ENCODE measurements at places on chromosomes 11 and 22.

- DNase-seq, result no peak
Observed at GRCh38 chr11:18608376-18608775, 8.8 kb downstream of the MISFA start.

DNA sequence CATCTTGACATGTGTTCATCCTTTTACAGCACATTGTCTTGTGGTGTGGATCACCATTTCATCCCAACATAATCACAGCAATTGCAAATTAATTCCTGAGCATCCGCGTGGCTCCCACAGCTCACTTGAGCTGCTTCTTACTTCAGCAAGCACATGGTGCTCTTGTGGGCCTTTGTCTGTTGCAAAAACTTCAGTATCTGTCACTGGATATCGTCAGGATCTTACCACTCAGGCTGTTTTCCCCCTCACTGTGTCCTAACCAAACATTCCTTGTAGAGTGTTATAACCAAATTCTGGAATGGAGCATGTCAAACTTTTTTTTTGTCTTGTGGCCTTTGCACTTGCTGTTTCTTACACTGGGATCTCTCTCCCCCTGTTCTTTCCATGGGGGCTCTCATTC, 683.1 kb upstream of the ARHGAP42 start:
- no peak for DNase-seq

DNA sequence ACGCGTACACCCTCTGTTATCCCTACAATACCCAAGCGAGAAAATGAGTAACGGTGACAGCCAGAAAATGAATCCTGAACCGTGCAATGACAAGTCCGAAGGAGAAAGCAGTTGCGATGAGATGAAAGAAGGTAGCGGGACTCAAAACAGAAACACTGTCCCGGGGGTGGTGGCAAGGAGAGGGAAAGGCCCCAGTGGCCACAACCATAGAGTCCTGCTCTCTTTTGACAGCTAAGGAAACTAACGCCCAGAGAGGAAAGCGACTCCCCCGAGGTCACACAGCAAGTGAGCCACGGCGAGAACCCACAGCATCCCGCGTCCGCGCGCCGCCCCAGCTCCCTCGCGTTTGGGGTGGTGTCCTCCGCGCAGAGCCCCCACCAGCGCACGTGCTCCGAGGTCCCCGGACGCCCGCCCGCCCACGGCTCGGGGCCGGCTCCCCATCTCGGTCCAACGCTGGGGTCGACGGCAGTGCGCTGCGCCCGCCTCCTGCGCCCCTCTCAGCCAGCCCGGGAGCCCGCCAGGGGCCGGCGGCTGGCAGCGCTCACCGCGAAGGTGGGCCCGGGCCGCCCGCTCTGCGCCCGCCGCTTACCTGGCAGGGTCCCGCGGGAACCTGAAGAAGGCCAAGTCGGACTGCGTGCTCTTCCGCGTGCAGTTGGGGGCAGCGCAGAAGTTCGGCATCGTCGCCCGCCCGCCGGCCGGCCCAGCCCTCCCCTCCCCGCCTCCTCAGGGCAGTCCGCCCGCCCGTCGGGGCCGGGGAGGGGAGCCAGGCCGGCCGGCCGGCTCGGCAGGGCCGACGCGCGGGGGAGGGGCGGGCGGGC, 564 bp downstream of the THAP12 start:
- DNase-seq, result no peak

- DNase-seq, result no peak
Observed at GRCh38 chr11:124938206-124938765, 2.4 kb upstream of the HEPACAM start.

GRCh38 chr22:35419756-35420155, 19.8 kb downstream of the MCM5 start:
- DNase-seq, result no peak

- DNase-seq, result no peak
Observed at GRCh38 chr11:126702987-126703386, 297.6 kb downstream of the KIRREL3 start.

GRCh38 chr11:283405-284104, 5.3 kb downstream of the NLRP6 start:
- DNase-seq, result no peak

GRCh38 chr11:108775324-108775723, 110.5 kb downstream of the DDX10 start:
- DNase-seq, result no peak

DNA sequence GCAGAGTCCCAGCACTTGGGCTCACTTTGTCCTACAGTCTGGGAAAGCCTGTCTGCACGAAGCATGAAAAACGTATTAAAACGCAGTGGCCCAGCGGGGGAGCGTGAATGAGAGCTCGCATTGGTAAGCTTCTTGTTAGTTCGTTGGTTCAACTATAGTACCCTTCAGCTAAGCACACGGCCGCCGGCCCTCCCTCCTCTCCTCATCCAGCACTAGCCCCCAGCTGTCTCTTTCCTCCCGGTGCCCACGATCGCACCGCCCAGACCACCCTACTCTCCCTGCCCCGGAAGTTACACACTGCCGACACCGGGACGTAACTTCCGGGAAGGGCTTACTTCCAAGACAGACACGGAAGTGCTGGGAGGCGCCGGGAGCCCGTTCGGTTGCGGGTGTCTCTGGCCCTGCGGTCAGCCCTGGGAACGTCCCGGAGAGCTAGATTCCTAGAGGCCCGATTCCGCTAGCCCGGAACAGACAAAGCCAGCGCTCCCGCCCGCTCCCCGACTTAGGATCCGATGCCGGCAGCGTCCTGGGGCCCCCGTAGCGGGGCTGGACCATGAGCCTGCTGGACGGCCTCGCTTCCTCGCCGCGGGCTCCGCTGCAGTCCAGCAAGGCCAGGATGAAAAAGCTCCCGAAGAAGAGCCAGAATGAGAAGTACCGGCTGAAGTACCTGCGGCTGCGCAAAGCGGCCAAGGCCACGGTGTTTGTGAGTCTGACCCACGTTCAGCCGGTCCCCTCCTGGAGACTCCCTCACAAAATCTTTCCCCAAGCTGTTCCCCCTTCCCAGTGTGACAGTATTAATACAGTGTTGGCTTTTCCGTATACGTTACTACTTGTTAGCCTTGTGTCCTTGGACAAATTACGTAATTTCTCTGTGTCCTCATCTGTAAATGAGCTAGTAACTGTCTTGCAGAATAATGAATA, at the start of gene TBRG1:
Gene TBRG1, plus strand, starts transcription at position 334 of the 921 bp plus-strand sequence. Its CDS starts 220 bp downstream, at position 554.
- DNase-seq, result peak; percentile 71

- no peak for DNase-seq
Observed at GRCh38 chr11:17129003-17129402, 51.5 kb upstream of the RPS13 start.

DNA sequence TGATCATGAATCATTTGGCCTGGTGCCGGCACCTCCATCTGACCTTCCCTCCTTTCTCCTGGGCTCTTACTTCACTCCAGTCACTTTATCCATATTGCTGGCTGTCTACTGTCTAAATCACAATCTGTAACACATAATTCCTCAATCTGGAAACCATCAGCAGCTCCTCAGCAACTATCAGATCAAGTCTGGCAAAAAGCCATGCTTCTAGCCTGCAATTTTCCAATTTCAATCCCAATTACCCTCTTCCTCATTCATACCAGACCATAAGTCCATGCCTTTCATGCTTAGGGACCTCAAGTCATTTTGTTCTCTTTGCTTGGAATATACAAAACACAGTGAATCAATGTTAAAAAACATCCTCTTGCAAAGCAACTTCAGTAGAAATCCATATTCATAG, 882.8 kb upstream of the ANO3 start:
- DNase-seq, result no peak

DNA sequence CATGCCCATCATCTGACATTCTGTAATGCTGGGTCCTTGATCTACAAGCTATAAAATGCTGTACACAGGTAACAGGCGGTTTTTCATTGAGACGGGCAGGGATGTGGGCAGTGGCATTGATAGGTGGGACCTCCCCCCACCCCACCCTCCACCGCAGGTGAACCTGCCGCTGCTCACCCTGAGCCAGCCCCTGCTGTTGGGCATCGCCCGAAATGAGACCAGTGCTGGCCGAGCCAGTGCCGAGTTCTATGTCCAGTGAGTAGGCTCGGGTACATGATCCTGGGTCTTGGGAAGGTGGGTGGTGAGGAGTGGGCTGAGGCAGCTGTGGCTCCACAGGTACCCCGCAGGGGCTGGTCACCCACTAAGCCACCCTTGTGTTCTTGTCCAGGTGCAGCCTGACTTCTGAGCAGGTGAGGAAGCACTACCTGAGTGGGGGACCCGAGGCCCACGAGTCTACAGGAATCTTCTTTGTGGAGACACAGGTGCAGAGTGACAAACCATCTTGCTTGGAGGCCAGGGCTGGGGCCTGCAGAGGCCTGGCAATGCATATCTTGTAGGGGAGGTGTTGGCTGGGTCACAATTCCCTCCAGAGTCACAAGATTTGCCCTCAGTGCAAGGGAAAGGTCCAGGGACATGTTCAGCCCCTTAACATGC, 1.1 kb upstream of the DNAJC4 start:
- DNase-seq, result no peak

DNA sequence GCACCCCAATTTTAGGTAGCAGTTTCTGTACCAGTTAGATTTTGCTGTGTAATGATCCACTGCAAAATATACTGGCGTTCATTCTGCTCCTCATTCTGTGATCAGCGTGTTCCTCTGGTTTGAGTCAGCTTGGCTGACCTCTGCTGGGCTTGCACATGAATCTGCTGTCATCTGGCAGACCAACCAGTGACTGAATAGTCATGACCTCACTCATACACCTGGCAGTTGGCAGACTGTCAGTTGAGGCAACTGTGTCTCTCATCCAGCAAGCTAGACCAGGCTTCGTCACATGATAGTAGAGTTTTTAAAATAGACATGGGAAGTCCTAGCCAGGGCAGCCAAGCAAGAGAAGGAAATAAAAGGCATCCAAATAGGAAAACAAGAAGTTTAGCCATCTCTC, 316.3 kb upstream of the LARGE1 start:
- no peak for DNase-seq

GRCh38 chr11:111524056-111524455, 9.5 kb downstream of the HOATZ start:
- DNase-seq, result no peak
